ENCODE measurements at places on chromosomes 11 and 22. TPM values are rescaled to one million over a fixed set of nuclear protein-coding genes. Genes with fewer than 3 reads are reported as not detected.

THRSP gene
- total RNA-seq, result 36.1 TPM

GRCh38 chr22:20249797-20250354 lies 18.2 kb downstream of the RTN4R start:
- peak; percentile 72 for DNase-seq

DNA sequence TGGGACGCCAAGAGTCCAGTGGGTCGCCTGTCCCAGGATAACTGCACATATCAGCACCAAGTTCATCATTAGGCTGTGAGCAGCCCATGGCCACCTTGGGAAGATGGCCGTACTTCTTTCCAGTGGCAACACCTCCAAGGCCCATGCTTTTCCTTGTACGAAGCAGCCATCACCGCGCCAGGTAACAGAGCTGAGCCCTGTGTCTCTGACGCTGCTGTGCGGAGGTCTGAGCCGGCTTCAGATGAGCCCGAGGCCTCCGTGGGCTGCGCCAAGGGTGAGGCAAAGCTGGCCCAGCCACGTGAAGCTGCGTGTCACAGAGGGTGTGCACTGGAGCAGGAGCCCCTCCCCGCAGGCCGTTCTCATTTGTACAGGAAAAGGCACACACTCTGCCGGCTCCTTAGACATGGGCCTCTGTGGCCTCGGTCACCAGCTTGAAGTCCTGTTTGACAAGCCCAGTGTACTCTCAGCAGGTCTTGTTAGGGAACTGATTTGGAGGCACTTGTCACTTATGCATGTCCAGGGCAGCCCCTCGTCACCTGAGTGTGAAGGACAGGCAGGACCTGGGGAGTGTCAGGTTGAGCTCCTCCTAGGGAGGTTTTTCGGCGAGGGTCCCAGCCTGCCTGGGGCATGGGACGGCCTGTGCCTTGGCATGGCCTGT lies 401.5 kb downstream of the TBC1D22A start:
- peak; percentile 56 for DNase-seq

ISX gene
- not detected for total RNA-seq

MUC5B gene
- total RNA-seq, result 0.80 TPM

DNA sequence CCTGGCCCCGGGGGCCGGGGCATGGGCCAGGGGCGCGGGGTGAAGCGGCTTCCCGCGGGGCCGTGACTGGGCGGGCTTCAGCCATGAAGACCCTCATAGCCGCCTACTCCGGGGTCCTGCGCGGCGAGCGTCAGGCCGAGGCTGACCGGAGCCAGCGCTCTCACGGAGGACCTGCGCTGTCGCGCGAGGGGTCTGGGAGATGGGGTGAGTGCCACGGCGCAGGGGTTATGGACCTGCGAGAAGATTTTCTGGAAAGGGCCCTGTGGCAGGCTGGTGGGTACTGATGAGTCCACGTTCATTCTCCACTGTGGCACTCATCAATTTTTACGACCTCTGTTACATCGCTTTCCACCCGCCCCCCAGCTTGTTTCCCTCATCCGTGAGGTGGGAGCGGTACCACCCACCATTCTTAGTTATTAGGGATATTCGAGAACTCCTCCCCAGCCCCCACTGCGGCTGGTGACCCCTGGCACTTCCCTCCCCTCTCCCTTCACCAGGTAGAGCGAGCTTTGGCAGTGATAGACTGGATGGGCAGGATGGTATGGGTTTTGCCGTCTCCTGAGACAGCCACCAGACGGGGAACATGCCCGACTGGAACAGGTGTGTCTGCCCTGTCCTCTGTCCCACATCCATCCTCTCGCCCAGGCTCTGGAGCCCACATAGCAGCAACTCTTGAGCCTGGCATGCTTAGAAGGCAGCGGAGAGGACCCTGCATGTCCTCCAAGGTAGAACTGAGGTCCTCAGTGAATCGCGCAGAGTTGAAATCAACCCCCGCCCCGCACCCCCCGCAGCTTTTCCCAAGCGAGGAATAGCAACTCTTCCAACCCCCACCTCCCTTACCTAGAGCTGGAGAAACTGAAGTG lies 562 bp downstream of the DGAT2 start:
- DNase-seq, result peak; percentile 56

ANO5 gene
- total RNA-seq, result 4.4 TPM

DNA sequence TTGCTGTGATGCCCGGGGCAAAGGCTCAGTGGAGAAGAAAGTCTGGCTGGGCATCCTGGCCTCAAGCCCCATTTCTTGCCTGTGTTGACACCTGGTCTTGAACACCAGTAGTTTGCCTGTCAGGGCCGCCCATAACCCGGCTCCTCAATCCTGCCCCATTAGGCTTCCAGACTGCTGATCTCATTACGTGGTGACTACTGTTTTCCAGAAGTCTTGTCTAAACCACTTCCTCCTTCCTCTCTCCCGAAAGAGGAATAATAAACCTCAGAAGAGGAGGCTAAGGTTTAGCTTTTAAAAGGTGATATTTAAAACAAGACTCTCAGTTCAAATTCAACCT lies 97.7 kb downstream of the CD44 start:
- peak; percentile 33 for DNase-seq

DNA sequence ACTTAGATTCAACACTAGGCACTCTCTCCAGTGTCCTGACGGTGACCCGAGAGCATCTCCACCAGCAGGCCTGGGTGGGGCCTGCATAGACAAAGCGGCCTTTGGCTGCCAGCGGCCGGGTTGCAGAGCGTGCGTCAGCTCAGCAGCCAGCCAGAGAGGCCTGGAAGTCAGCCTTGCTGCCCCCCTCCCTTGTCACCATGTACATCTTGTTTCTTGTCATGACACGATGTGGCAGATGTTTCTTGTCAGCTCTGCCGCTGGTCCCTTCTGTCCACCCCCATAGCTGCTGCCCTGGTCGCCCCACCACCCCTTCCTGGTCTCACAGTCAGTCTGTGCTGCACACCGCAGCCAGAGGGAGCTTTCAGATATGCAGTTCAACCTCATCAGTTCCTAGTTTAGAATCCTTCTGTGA lies 33.1 kb upstream of the CBX7 start:
- no peak for DNase-seq

Data from right lobe of liver (tissue), 6 donors.